ENCODE measurements at places on chromosomes 4 and X.

DNA sequence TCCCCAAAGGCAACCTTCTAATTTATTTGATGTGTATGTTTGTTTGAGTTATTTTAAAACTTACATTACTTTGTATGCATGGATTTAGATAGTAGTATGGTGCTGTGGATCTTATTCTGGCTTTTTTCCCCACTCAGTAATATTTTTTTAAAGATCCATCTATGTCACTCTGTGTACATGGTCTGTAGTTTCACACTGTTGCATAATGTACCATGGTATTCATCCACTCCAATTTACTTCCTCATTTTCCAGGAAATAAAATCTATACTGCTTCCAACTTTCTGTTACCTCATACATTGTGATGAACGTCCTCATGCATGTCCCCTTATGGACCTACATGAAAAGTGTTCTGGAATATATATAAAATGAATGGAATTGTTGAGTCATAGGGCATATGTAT is 17.6 kb downstream of the ARMCX2 start:
- no peak for DNase-seq

DNA sequence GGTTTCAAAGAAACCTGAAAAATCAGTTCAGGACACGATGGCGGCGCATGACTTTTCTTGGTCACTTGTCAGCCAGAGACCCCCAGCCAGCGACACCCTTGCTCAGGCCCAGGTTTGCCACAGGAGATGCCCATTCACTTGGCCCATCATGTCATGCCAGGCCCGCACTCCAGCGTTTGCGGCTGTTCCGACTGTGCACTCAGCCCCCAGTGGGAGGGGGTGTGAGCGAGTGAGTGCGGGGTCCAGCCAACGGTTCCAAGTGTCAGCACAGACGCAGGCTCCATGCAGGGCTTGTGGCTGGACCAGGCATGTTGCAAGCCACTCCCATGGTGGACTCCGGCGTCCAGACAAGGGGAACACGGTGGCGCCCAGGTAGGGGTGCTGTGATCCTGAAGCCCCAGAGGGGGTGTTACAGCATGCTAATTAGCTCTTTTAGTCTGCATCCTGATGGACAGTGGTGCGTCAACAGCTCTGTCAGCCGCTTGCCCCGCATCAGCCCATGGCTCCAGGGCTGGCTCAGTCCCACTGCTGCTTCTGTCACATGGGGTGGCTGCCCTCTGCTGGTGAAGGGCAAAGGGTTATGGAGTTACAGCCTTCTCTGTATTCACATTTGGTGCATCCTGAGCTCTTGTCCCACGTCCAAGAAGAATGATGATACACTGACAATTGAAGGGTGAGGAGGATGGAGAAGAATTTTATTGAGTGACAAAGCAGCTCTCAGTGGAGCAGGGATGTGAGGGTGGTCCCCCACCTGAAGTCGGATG is 3.7 kb upstream of the MAEA start:
- DNase-seq = no peak

GRCh38 chr4:95627024-95627605 is 78.3 kb upstream of the UNC5C start:
- no peak for DNase-seq

- peak; percentile 61 for DNase-seq
These were observed 27.3 kb downstream of the PRDX4 start for GRCh38 chrX:23694606-23695005.

- DNase-seq = no peak
These were observed 41.7 kb downstream of the ITM2A start for GRCh38 chrX:79325263-79325958.

- no peak for DNase-seq
These were observed 40.7 kb downstream of the NPY5R start for GRCh38 chr4:163384434-163384833.

DNA sequence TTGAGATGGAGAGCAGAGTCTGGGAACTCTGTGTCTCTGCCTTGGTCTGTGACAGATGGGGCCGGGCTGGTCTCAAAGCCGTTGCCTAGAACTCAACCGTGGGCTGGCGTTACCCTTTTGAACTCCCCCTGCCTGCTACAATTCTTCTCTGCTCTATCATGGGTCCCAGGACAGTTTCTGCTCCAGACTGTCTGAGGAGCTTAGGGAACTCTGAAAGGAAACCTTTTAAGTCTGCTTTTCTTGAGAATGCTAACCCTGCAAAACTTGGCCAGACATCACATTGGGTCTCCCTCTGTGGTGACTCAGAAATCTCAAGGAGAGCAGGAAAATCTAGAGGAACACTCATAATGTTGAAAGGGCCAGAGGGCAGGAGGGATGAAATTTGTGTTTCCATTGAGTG is 240.6 kb downstream of the CBR4 start:
- no peak for DNase-seq

GRCh38 chr4:19309378-19309777 is 942.3 kb upstream of the SLIT2 start:
- no peak for DNase-seq

- DNase-seq = no peak
These were observed 133.8 kb upstream of the ATP6AP2 start for GRCh38 chrX:40446921-40447320.

- DNase-seq = peak; percentile 23
These were observed 77.8 kb upstream of the SH3RF1 start for GRCh38 chr4:169348541-169348940.

DNA sequence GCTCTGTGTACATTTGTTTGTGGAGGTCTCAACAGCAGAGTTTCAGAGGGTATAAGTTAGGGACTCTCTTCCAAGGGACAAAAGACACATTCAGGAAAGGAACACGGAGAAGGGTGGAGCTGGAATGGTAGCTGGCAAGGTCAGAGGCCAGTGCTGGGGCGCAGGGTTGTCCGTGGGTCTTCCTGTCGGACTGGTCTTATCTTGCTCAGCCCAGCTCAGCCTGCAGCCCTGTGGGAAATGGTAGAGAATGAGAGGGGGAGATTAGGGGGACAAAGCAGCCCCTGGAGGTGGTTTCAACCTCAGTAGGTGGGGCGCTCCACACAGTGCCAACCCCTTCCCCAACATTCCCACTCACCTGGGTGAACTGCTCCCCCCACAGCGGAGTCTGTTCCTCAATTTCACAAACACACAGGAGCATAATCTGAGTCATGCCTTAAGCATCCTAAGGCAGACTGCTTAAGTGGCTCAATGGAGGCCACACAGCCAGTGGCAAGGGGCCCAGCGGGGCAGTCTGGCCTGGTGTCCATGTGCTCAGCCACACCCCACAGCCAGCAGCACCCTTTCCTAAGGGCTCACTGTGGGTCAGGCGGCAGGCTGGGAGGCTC is 6.9 kb upstream of the HDAC6 start:
- no peak for DNase-seq

- no peak for DNase-seq
These were observed 56.6 kb downstream of the TMEM131L start for GRCh38 chr4:153522802-153523094.

GRCh38 chr4:119206178-119206577 is 6.3 kb upstream of the USP53 start:
- DNase-seq = no peak

- no peak for DNase-seq
These were observed 29.5 kb upstream of the TAPT1 start for GRCh38 chr4:16255730-16256129.

DNA sequence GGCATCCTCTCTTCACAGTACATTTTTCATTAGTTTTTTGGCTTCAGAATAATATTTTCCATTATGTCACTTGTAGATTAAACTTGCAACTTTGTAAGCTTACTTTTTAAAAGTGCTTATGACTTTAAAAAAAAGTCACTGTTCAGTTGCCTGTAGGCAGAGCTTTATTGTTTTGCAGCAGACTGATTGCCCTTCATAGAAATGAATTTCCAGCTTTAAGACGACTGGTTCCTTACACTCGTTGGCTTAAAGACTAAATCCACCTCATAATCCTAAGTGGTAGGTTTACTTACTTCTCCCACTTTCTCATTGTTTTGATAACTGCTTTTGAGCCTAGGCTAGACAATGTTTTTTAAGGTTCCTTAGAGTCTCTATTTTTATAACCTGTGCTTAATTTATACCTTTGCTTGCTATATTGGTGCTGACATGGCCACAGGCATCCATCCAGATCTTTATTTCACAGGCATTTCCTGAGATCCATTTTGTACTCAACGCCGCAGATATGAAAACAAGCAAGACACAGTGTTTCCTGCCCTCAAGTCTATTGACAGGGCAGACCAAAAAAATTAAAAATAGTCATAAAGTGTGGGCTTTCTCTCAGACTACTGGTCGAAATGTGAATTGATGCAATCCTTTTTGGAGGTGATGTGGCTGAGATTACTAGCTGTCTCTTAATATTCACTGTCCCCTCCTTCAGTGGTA is 12.6 kb upstream of the IL13RA2 start:
- DNase-seq = no peak

GRCh38 chrX:11741574-11741973 is 16.5 kb upstream of the MSL3 start:
- DNase-seq = no peak

DNA sequence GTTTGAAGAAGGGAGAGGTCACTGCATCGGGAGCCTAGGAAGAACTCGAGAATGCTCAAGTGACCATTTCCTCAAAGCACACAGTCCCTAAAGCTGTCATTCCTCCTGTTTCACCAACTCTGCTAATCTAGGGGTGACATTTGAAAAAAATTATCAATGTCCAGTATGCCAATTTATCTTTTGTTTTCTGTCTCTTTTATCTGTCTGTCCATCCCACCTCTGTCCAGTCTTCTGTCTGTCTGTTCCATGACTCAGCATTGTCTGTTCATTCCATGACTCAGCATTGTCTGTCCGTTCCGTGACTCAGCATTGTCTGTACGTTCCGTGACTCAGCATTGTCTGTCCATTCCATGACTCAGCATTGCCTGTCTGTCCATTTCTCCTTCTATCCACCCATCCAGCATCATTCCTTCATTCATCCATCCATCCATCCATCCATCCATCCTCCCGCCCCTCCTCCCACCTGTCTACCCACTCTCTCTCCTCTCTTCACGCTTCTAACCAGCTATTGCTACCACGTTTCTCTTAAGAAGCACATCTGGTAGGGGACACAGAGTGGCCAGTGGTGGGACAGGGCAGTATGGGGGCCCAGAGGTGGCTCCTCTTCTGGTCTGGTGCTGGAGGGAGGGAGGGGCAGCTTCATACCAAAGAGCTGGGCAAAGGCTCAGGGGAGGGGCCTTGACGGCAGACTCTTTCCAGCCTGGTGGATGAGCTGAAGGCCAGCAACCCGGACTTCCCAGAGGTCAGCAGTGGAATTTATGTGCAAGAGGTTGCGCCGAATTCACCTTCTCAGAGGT is 34.1 kb downstream of the HTRA3 start:
- no peak for DNase-seq

- no peak for DNase-seq
These were observed 132.3 kb upstream of the VCX3A start for GRCh38 chrX:6667048-6667768.

DNA sequence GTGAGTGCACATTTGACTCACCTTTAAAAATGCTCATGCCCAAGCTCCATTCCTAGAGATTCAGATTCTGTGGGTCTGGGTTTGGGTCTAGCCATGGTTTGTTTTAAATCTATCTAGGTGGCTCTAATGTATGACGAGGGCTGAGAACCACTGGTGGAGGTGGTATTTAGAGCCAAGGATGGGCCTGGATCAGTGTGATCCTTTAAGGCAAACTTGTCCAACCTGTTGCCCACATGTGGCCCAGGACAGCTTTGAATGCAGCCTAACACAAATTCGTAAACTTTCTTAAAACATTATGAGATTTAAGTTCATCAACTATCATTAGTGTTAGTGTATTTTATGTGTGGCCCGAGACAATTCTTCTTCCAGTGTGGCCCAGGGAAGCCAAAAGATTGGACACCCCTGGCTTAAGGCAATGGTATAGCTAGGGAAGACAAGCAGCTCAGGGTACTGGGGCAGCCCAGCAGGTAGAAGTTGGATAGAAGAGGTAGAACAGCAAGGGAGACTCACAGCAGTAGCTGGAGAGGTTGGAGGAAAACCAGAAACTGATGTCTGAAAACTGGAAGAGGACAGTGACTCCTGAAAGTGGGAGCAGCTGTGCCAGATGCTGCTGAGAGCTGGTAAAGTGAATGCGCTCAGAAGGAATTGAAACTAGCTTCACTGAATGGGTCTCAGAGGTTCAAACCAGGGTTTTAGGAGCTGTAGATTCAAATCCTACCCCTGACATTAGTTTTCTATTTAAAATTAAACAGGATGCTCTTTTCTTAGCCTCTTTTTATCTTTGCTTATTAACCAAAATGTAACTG is 18.2 kb downstream of the ADD1 start:
- no peak for DNase-seq

GRCh38 chrX:15816886-15817285 is 26.6 kb downstream of the ZRSR2 start:
- DNase-seq = no peak

DNA sequence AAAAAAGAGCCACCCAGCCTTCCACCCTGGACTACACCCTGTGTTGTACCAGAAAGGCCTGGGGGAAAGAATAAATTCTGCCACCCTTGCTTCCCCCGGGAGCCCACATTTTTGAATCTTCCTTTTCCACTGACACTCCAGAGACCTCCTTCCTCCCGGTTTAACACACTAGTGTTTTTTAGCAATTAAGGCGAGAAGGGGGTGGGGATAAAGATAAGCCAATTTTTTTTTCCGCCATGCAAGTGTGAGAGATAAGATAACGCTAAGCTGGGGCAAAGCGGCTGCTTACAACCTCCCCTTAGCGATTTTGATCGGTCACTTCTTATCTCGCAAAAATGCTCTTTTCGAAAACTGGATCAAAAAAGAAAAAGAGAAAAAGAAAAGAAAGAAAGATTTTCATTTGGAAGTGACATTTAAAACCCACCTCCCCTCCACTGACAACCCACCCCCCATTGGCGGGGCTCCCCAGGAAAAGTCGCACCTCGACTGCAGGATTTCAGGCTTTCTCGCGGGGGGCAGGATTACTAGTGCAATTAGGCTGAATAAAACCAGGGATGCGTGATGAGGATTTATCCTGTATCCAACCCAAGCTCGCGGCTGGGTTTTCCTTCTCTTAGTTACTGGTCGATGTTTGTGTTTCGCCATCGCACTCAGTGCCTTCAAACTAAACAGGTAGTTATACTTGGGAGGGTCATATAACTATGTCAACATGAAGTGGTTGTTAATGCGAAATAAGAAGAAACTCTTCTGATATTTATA is 6.0 kb upstream of the BCOR start:
- DNase-seq = no peak
